ENCODE measurements at places on chromosomes 6 and 20.

DNA sequence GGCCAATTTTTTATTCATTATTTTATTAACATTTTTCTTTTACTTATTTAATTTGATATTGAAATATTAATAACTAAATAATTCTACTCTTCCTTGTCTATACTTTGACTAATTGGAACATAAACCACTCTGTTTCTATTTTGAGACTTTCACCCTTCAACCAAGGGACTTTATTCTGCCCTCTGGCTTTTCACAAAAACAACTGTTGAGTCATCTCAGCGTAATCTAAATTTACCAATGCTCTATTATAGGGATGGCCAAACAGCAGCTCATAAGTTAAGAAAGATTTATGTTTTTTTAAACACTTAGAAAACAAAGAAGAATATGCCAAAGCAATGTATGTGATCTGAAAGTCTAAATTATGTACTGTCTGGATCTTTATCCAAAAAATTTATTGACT, 46.7 kb downstream of the DOP1A start:
- no peak for DNase-seq

- DNase-seq = no peak
These were observed 45.6 kb downstream of the EDN3 start for GRCh38 chr20:59346061-59346460.

GRCh38 chr6:54111341-54112045, at the start of gene MLIP:
Gene MLIP, plus strand, starts transcription at chr6:54111443. Its CDS starts 37 bp downstream, at chr6:54111480.
- no peak for DNase-seq

DNA sequence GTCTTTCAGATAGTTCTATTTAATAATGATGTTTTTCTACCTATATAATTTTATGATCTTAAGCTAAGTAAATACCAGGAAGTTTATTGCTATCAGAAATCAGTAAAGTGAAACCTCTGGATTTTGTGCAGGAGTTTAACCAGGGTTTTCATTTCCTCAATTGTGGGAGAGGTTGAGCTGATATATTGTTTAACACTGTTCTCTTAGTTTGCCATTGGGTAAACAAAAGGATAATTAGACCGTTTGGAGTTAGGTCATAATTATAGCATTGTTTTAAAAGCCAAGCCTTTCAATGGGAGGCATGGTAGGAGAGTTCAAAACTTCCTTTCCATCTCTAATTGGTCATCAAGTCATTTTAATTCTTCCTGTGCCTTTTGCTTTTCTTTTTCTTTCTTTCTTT, 58.7 kb downstream of the STXBP5 start:
- no peak for DNase-seq

DNA sequence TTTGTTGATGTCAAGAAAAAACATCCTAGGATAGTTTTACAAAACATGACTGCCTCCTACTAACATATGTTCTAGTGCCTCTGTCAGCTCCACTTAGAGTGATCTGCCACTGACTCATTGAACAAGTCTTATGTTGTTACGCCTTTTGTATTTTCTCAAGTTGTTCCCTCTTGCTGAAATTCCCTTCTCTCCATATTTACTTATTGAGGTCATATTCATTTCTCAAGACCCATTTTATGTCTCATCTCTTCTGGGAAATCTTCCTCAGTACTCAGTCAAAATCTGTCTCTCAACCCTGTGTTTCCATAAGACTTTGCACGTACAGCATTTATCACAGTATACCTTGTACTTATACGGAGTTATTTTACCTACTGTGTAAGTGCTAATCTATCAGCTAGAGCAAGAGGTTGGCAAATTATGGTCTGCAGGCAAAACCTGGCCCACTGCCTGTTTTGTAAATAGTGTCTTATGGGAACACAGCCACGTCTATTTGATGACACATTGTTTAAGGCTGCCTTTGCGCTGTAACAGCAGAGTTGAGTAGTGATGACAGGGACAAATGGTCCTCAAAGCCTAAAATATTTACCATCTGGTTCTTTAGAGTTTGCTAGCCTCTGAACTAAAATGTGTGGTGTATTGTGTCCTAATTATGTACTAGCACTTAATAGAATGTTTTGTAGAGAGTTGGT, 83.4 kb downstream of the ADGRB3 start:
- DNase-seq = no peak

GRCh38 chr6:3297909-3298308, 39.2 kb downstream of the PSMG4 start:
- no peak for DNase-seq

DNA sequence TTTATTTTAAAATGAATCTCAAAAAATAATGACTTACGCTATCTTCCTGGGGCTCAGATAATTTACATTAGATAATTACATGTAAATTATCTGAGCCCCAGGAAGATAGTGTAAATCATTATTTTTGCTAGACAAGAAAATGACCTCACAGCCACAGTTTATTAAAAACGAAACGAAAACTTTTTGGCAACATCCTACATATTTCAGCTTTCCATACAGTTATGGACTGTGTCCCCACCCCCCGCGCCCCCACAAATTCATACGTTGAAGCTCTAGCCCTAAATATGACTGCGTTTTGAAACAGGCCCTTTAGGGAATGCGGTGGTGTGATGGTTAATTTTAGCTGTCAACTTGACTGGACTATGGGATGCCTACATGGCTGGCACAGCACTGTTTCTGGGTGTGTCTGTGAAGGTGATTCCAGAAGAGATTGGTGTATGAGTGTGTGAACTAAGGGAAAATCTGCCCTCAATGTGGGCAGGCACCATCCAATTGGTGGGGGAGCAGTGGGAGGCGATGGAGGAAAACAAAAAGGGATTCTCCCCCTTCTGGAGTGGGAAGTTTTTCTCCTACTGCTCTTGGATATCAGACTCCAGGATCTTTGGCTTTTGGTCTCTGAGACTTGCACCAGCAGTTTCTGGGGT, 52.6 kb downstream of the TRPC4AP start:
- no peak for DNase-seq

DNA sequence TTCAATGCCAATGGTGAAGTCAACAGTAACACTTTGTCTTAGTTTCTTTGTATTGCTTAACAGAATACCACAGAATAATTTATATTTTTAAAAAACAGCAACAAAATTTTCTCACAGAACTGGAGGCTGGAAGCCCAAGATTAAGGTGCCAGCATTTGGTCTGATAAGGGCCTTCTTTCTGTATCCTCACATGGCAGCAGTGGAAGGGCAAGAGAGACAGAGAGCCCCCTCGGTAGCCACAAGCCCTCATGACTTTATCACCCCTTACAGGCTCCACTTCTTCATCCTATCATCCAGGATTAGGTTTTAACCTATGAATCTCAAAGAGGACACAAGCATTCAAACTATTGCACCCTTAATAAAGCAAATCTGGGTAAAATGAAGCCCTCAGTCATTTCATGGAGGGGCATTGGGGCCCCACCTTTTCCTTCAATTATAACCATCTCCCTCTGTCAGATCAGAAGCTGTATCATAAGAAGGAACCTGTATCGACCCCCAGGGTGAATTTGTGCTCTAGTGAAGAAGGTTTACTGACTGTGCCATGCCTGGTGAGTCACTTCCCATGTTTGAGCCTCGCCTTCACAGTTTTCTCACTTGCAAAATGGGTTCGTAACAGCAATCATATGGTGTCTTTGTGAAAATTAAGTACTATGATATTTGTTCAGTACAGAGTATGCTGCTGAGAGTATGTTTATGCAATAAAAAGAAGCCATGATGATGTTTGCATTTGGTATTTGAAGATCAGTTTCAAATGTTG, 178.2 kb downstream of the LRFN2 start:
- DNase-seq = no peak

DNA sequence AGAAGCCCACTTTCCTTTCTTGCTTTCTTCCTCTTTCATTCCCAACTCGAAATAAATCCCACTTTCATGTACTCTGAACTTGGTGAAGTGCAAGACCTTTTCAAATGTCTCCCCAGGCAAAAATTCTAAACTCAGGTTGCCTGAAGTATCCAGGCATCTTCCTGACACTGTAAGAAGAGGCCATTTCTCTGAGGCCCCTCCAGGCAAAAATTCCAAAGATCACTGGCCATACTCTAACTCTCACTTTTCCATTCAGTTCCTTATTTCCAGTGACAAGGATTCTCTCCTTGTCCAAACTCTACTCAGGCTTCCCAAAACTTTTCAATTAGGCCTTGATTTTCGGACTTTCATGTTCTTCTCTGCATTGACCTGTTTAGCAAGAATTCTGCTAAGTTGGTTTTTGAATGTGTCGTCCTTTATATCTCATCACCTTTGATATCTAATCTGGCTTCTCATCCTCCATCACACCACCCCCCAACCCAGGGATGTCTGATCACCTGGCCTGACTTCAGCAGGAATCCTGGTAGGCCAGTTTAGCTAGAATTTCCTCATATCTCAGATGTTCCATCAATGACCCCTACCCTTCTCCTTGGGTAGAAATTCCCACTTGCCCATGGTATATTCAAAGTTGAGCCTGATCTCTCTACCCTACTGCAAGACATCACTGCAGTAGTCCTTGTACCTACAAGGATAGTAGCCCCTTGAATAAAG, 124.9 kb downstream of the RCAN2 start:
- no peak for DNase-seq

- DNase-seq = no peak
These were observed 16.2 kb upstream of the BLCAP start for GRCh38 chr20:37543828-37544227.
